ENCODE measurements at places on chromosomes 5 and 9.
A peak's percentile ranks its signal among the peaks of the same experiment; 100 is the strongest.

DNA sequence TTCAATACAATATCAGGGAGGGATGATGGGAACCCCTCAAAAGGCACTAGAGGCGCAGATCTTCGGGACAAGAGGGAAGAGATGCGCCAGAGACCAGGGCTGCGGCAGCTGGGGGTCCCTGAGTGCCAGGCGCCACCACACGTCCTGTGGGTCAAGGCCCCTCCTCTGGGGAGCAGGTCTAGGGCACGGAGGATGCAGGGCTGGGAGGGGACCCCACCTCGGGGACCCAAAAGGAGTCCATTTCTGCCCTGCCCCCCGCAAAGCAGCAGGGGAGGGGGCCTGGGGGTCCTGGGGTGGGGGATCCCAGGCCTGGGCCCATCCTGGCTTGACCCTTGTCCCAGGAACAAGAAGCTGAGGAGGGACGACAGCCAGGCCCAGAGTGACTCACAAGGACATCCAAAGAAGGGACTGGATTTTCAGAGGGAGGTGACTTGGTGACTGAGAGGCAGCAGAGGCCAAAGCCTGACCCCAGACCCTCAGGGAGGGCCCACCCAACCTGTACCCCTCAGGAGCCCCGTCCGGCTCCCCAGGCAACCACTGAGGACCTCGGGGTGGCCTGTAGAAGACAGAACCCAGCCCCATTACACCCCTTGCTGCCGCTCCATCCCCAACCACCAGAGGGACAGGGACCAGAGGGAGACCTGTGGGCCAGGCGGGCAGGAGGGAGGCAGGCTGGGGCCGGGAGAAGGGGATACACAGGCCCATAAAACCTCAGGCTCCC lies 54.2 kb downstream of the LRSAM1 start:
- DNase-seq = no peak

- DNase-seq = no peak
Measured at GRCh38 chr5:35852084-35852734, 4.5 kb upstream of the IL7R start.

DNA sequence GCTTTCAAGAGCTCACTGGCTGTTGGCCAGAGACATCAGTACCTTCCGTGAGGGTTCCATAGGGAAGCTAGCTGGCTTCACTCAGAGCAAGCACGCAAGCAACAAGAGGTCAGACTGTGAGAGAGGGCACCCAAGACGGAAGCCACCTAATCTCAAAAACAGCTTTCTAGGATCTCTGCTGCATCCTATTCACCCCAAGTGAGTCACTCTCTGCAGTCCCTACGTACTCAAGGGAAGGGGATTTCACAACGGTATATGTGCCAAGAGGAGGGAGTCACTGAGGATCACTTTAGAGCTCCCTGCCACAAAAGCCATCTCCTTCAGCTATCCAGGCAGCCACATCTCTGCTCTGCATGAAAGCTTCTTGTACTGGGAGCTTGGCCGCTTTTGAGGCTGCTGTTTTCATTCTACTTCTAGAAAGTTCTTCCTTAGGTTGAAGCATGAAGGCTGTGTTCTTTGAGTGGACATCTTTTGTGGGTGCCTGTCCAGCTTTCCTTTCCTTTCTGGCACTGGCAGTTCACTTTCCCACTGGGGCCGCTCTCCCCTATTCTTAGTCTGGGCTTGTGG lies 249.5 kb downstream of the MAN2A1 start:
- DNase-seq = peak; percentile 2

GRCh38 chr9:16426716-16427115 lies 443.8 kb downstream of the BNC2 start:
- DNase-seq = no peak

GRCh38 chr9:112065806-112066606 lies 109.1 kb downstream of the SUSD1 start:
- no peak for DNase-seq

GRCh38 chr9:749716-750115 lies 91.8 kb upstream of the DMRT1 start:
- no peak for DNase-seq

GRCh38 chr5:72597456-72597948 lies 90.3 kb upstream of the ZNF366 start:
- DNase-seq = no peak

- no peak for DNase-seq
Measured at GRCh38 chr9:125541840-125542243, 165.2 kb downstream of the MAPKAP1 start.

- no peak for DNase-seq
Measured at GRCh38 chr5:151066920-151067319, 13.9 kb downstream of the TNIP1 start.

GRCh38 chr9:30198463-30199309 lies 2185.8 kb upstream of the ACO1 start:
- no peak for DNase-seq

DNA sequence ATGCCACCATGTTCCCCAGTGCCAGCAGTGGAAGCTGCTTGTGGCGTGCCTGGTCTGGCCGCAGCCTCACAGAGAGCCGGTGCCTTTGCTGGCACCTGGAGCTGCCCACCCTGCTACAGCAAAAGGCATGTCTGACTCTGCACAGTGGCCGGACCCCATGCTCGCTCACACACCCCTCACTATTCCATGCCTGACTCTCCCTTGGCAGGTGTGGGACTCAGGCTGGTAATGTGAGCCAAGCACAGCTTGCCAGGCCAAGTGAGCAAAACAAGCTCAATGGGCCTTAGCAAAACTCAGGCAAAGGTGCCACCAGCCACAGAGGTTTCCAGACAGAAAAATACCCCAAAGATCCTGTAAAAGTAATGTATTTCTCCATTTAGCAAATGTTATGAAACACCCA lies 15.5 kb downstream of the GNA14 start:
- DNase-seq = no peak

GRCh38 chr5:31957151-31957550 lies 217.0 kb downstream of the GOLPH3 start:
- DNase-seq = no peak

DNA sequence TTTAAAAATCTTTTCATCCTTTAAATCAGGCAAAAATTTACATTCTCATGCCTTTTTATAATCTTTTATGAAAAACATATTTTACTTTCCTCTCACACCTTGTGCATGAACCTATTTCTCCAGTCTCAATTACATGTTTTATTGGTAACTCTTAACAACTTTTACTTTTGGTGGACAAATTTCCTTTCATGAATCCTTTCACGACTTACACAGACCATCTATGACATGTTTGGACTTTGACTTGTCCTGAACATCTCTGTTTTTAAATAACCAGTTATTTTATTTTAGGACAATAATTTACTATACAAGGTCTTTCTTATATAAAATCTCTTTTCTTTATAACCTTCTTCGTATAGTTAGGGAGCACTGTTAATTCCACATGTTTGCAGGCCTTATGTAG lies 26.5 kb upstream of the MTMR12 start:
- no peak for DNase-seq

DNA sequence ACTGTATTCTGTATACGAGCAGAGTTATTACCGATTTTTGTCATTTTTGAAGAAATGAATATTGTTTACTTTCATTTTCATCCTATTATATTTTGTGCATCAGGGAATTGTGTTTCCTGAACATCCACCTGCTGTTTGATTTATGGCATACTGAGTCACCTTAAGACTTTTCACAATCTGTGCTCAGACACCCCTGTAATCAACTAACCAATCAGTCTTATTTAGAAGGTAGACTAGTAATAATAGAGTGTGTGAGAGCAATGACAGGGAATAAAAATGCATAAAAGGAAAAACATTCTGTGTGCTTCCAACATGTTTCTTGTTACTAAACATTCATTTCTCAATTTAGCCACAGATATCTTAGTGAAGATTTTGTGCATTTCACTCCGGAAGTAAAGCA lies 1413.6 kb upstream of the ACO1 start:
- no peak for DNase-seq

DNA sequence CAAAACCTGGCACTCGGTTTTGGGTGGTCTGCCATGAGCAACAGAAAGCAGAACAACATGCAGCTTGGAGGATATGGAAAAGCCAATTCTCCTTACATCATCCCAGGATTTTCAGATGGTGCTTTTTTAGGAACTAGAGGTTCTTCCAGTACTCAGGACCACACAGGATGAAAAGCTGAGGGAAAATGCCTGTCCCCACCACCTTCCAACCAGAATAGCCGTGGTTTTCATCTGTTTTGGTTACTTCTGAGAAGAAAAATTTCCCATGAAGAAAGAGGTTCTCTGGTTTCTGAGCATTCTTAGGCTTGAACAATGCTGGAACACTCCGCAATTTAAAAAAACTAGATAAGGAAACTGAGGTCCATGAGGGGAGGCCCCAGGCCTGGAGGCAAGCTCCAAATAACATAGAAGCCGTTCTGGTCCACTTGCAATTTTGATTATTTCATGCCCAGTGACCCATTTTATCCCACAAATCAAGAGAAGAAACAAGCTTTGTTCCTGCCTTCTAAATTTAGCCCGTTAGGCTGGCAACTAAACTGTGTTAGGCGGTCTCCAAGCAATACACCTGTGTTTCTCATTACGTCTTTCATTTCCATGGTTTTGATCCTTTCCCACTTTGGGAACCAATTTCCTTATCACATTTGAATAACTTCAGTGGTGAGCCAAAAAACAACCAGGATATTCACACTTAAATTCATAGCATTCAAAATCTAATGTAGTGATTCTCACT lies 79.2 kb upstream of the SPIN1 start:
- DNase-seq = no peak

- no peak for DNase-seq
Measured at GRCh38 chr9:92948632-92949031, 1.3 kb downstream of the FGD3 start.

- DNase-seq = peak; percentile 31
Measured at GRCh38 chr5:93249651-93250289, 331.2 kb downstream of the NR2F1-AS1 start.

DNA sequence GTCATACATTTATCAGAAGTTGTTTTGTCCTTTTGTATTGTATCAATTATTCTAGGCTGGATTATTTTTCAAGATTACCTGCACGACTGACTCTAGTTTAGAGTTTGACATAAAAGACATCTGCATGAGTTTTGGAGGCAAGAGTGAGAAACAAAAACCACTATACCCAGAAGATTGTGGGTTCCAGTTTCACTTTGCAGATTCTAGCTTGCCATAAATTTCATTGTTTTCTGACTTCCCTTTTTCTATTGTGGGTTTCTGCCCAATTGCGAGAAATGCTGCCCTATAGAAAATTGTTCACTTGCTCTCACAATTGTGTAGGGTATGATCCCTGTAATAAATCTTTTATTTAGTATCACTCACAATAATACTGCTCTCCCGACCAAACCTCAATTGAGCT lies 1043.4 kb upstream of the CDH10 start:
- no peak for DNase-seq

DNA sequence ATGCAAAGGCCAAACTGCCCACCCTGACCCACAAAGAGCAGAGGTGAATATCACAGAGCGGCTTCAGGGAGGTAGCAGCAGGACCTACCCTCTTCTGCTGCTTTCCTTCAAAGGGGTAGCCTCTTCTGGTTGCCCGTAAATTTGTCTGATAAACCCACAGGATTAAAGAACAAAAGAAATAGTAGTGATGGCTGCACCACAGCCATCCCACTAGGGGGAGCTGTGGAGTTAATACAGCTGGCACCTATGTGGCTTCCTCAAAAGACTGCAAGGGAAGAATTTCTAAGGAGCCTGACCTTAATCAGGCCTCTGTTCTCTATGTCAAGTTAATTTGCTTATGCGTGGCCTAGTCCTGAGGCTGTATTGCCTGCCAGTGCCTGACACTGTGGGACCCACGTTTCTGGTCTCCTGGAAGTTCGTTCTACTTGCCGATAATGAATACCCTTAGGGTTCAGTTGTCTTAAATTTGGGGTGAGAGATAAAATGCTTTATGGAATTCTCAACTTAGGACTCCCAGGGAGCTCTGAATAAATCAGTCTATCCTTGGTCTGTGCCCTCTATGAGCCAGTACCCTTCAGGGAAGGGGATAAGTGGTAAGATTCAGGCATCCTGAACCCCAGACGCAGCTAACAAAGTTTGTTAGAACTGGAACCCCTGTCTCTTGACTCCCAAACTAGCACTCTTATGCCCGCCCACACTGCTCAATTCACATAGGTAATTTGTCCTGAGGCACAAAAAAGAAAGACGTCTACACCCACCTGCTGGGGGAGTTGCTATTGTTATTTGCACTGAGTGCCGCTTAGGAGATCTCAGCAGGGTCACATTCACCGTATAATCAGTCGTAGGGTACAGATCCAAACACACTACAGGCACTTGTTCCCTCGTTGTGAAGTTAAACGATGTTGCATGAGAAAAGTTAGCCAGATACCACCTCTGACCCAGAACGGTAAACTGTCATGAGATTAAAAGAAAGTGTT lies 77.1 kb downstream of the SUSD1 start:
- peak; percentile 8 for DNase-seq
